Thoracic aorta (tissue), 2 donors: ENCODE measurements at places on chromosomes 6 and 20. TPM values are rescaled to one million over a fixed set of nuclear protein-coding genes. Genes with fewer than 3 reads are reported as not detected.

The SLC17A1 gene
- not detected for total RNA-seq

The CALHM6 gene
- 3.9 TPM for total RNA-seq

The GPX5 gene
- total RNA-seq = not detected

The DDX27 gene
- total RNA-seq = 35.9 TPM

The BFSP1 gene
- 3.0 TPM for total RNA-seq

The KIF3B gene
- 30.7 TPM for total RNA-seq

The CD83 gene
- 8.0 TPM for total RNA-seq
